ENCODE measurements at places on chromosomes 7 and 10. TPM values are rescaled to one million over a fixed set of nuclear protein-coding genes. Genes with fewer than 3 reads are reported as not detected.

The FGF8 gene
- total RNA-seq, result not detected

The PRXL2A gene
- 11.5 TPM for total RNA-seq

The PRTFDC1 gene
- total RNA-seq, result 0.18 TPM

The PRPS1L1 gene
- total RNA-seq, result not detected

The GNGT1 gene
- total RNA-seq, result not detected

The CRYGN gene
- total RNA-seq, result not detected

The KCNK18 gene
- not detected for total RNA-seq

The THSD7A gene
- not detected for total RNA-seq

The GJD4 gene
- not detected for total RNA-seq

The FGL2 gene
- total RNA-seq, result 5.2 TPM

The TMEM139 gene
- 0.89 TPM for total RNA-seq

The UTF1 gene
- total RNA-seq, result not detected

The CFAP46 gene
- not detected for total RNA-seq

The EFCAB10 gene
- total RNA-seq, result not detected

The LRRC72 gene
- not detected for total RNA-seq

The ANKRD7 gene
- total RNA-seq, result not detected

The LOXL4 gene
- not detected for total RNA-seq

The SPRN gene
- not detected for total RNA-seq

The FHIP2A gene
- total RNA-seq, result 33.3 TPM

The IDI2 gene
- total RNA-seq, result not detected

The PLA2G12B gene
- total RNA-seq, result not detected

The OPN4 gene
- not detected for total RNA-seq

The NPC1L1 gene
- not detected for total RNA-seq

The FRMD4A gene
- 0.05 TPM for total RNA-seq
